ENCODE measurements at places on chromosomes 5 and 9. TPM values are rescaled to one million over a fixed set of nuclear protein-coding genes. Genes with fewer than 3 reads are reported as not detected.

DNA sequence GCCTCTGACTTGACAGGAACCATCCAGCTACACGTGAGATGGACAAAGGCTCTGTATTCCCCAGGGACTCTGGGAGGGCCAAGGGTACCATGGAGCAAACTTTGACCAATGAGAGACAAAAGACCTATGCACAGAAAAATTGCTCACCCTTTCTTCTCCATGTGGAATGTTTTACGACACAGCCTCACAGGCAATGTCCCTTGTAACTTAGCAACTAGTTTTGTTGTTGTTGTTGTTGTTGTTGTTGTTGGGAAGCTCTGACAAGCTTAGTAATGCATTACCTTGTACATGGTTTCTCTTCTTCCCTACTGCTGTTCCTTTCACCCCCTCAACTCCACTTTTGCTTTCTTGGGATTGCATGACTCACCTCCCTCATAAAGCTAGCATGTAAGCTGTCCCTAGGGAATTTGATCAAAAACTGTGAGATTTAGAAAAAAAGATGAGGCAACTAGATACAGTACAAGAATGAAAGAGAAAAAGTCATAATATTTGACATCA, 550.9 kb downstream of the RAB3C start:
- H3K27me3 ChIP-seq = no peaks in the 10 kb centered on the region
- H3K27ac ChIP-seq = no peak overlapping the region
- no peak overlapping the region for H3K4me3 ChIP-seq
- peaks cover 6% of the 10 kb centered on the region for H3K4me1 ChIP-seq
- H3K36me3 ChIP-seq = no peaks in the 10 kb centered on the region
- no peak for DNase-seq

GRCh38 chr9:128253991-128254346, 21.8 kb downstream of the GOLGA2 start:
- peaks cover 38% of the 10 kb centered on the region for H3K36me3 ChIP-seq
- H3K4me1 ChIP-seq = no peaks in the 10 kb centered on the region
- no peaks in the 10 kb centered on the region for H3K27me3 ChIP-seq
- H3K27ac ChIP-seq = no peak overlapping the region
- H3K4me3 ChIP-seq = no peak overlapping the region

GRCh38 chr5:159424123-159424522, 93.8 kb upstream of the IL12B start:
- no peak for DNase-seq
- H3K4me3 ChIP-seq = no peak overlapping the region
- H3K4me1 ChIP-seq = no peaks in the 10 kb centered on the region
- H3K27me3 ChIP-seq = no peaks in the 10 kb centered on the region
- no peaks in the 10 kb centered on the region for H3K36me3 ChIP-seq

BTNL3 gene
- not detected for total RNA-seq

LCN15 gene
- total RNA-seq = not detected

DNA sequence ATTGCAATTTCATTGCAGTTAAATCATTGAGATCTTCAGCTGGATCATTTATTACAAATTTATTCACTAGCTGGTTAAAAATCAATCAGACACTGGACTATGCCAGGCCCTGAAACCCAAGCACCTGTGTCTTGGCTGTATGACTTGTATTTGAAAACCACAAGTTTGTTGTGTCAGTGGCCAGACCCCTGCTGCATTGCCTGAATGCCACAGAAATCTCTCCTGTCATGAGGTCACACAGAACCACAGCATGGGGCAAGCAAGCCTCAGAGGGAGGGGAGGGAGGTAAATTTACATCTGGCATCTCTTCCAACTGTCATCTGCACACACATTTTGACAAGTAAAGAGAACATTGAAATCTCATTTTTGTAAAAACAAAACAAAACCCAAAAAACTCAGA, 90.0 kb downstream of the ARRDC3 start:
- DNase-seq = no peak
- no peak overlapping the region for H3K4me3 ChIP-seq
- H3K36me3 ChIP-seq = no peaks in the 10 kb centered on the region

Data from tibial nerve (tissue), 4 donors.